Activated CD4-positive, alpha-beta T cell treated with anti-CD3 and anti-CD28 coated beads, Interleukin-2, amount 10 ng/mL, durations not matched to agents 7 days and 5 days (primary cell): ENCODE measurements at places on chromosomes 1 and 21. TPM values are rescaled to one million over a fixed set of nuclear protein-coding genes. Genes with fewer than 3 reads are reported as not detected.

DNA sequence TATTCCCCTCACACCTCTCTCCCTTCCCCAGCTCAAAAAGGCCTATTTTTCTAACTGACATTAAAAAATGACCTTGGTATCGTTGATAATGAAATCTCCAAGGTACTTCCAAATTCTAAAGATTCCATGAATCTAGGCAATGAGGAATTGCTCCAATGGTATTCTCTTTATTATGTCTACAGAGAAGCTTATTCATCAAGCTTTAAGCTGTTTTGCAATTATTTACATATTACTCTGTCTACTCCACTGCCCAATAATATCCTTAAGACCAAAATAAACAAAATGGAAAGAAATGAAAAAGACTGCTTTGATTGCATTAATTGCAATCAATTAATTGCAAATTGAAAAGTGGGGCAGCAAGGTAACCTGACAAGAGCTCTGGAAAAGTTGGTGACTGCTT lies 7.9 kb downstream of the PLPP3 start:
- DNase-seq = no peak

Gene INAVA
- not detected for total RNA-seq

- DNase-seq = no peak
Observed at GRCh38 chr1:173255214-173255813, 48.2 kb upstream of the TNFSF4 start.

- peak; percentile 63 for DNase-seq
Observed at GRCh38 chr1:6245869-6246496, 2.0 kb downstream of the HES3 start.

Gene ADCY10
- 0.15 TPM for total RNA-seq

Gene GBP1
- total RNA-seq = 292 TPM

- no peak for DNase-seq
Observed at GRCh38 chr1:94707321-94708298, 112.5 kb upstream of the SLC44A3 start.

GRCh38 chr1:40884055-40884795 lies 22.1 kb upstream of the CITED4 start:
- DNase-seq = no peak

GRCh38 chr1:203140743-203141520 lies 13.4 kb downstream of the ADORA1 start:
- DNase-seq = no peak

DNA sequence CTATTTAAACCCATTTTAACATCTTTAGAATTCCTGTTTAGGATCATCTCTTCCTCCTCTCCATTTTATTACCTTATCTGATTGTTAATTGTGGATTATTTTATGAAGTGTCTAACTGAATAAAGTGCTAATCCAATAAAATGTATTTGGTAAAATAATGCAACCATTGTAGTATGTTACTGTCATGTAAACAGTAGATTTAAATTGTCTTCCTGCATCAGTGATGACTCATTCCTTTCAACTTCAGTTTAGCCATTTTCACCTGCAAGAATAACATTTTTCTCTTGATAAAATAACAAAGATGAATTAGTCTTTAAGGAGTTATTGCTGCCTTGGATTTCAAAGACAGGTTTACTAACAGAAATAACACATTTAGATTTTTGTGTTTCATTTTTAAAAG lies 5.4 kb downstream of the PPP2R5A start:
- no peak for DNase-seq

DNA sequence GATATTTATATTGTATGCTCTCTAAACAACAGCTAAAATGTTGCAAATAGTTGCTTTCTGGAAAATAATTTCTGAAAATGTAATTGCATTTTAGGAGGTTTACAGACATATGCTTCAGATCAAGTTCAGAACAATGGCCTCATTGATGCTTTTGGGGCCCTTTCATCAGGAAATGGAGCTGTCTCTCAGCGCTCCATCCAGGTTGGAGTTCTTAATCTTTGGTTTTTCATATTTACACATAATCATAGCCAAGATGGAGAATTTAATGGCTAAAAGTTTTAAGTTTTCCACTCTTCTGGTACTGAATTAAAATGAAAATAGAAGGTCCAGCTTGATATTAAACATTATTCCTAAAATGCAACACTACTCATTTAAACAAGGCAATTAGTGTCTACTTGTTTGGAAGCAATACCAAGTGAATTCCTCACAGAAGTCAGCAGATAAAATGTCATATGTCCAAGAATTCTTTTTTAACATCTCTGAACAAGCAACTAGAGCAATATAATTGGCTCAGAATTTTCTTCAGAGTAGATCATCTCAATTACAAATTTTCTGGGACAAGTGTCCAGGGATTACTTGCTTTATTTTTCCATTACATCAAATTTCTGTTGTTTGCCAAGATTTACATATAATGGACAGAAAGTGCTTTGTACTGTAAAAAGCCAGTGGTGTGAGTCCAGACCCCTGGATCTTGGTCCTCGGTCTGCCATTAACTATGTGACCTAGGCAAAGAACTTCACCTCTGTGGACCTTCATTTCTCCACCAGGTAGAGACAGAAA lies 22.6 kb downstream of the CLCA1 start:
- DNase-seq = no peak

DNA sequence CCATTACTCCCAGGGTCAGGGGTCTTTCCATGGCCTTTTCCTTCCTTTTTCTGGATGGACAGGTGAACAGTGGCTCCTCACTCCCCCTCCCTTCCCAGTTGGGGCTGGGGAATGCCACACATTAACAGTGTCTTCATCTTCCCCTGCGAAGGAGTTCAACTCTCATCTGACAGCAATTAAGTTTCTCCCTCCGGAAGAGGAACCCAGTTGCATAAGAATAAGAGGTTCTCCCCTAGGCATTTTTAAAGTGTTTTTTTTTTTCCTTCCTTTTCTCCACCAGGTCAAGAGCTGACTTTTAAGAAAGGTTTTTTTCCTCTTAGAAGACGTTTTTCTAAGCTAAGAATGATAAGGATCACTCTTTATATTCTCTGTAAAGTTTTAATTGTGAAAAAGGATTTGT lies 42.3 kb upstream of the FASLG start:
- no peak for DNase-seq

DNA sequence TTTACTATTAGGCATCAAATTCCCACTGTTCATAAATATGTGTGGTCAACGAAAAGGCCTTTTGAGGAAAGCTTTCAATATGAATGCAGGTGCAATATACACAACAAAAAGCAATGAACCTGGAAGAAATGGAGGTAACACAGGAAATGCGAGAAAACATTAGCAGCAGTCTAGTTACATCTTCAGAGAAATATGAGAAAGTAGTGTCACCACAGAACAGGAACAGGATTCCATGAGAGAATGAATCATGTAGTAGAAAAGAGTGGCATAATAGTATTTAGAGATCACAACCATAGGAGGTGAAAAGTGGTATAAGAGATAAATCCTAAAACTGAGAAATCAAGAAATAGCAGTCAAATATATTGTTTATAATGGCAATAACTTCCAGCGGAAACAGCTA lies 103.7 kb downstream of the AK5 start:
- DNase-seq = no peak

DNA sequence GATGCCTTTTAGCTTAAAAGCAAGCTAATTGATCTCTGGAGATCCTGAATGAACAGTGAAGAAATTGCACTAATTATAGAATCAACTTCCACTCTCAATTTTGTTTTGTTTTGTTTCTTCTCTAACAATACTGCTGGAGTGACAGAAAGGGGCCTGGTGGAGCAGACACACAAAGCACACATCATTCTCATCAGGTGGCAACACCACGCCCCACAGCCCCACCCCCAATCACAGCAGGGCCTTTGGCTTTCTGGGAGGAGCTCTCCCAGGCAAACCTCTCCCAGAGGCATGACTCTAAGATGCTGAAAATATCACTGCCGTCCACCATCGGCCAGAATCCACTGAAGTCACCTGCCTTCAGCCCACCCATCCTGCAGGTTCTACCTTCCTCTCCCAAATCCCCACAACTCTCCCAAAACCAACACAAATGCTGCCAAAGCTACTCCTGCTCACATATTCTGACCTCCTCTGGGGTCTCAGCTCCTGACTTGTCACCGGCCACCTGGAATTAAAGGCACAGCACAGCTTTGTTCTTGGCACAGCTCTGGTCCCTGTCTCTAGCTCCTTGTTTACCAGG lies 120.7 kb downstream of the GRIK3 start:
- no peak for DNase-seq

- DNase-seq = peak; percentile 22
Observed at GRCh38 chr1:225990705-225991464, 8.3 kb downstream of the SDE2 start.

DNA sequence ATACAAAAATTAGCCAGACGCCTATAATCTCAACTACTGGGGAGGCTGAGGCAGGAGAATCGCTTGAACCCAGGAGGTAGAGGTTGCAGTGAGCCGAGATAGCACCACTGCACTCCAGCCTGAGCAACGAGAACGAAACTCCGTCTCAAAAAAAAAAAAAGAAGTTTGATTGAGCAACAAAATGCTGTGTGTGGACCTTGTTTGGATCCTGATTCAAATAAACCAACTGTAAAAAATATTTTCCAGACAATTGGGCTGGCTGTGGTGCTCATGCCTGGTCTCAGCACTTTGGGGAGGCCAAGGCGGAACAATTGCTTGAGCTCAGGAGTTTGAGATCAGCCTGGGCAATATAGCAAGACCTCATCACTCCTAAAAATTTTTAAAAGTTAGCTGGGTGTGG lies 16.8 kb downstream of the PTAFR start:
- no peak for DNase-seq

Gene BRDT
- total RNA-seq = not detected

GRCh38 chr1:226061841-226062557 lies 517 bp upstream of the H3-3A start:
- DNase-seq = peak; percentile 48

- no peak for DNase-seq
Observed at GRCh38 chr1:12142141-12142823, 24.5 kb upstream of the TNFRSF1B start.

- DNase-seq = no peak
Observed at GRCh38 chr1:209777587-209777986, 6.8 kb downstream of the C1orf74 start.

DNA sequence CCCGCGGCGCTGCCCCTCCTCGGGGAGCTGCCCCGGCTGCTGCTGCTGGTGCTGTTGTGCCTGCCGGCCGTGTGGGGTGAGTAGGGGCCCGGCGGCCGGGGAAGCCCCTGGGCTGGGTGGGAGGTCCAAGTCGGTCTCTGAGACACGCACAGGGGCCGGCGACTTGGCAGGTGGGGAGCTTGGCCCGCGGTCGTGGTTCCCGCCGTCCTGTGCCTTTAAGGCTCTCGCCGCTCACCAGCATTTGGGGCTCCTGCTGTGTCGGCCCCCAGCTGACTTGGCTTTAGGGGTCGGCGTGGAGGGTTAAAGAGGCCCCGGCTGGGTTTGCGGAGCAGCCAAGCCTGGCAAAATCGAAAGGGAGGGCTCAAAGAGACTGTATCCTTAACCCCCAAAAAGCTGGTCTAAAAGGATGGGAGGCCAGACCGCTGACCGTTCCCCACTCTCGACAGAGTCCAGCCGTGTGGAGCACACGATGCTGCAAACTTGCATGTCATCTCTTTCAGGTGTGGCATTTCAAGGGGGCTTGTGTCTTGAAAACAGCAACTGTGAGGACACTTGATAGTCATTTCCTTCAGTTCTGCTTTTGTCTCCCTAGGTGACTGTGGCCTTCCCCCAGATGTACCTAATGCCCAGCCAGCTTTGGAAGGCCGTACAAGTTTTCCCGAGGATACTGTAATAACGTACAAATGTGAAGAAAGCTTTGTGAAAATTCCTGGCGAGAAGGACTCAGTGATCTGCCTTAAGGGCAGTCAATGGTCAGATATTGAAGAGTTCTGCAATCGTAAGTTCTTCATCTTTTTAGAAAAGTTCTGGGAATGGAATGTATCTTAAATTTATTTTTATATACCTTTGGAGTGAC lies 540 bp downstream of the CD55 start:
- no peak for DNase-seq
